ENCODE measurements at places on chromosomes 11 and 22. TPM values are rescaled to one million over a fixed set of nuclear protein-coding genes. Genes with fewer than 3 reads are reported as not detected.

CXCR5 gene
- total RNA-seq: not detected

SPON1 gene
- under 0.01 TPM for total RNA-seq

GGTLC3 gene
- not detected for total RNA-seq

KCTD17 gene
- 24.3 TPM for total RNA-seq

LMO1 gene
- total RNA-seq: not detected

TUBA8 gene
- total RNA-seq: 0.63 TPM
